ENCODE measurements at places on chromosomes 7 and 10.
A peak's percentile ranks its signal among the peaks of the same experiment; 100 is the strongest.

- no peak for DNase-seq
Measured at GRCh38 chr10:43138757-43139241, 554 bp downstream of the CSGALNACT2 start.

DNA sequence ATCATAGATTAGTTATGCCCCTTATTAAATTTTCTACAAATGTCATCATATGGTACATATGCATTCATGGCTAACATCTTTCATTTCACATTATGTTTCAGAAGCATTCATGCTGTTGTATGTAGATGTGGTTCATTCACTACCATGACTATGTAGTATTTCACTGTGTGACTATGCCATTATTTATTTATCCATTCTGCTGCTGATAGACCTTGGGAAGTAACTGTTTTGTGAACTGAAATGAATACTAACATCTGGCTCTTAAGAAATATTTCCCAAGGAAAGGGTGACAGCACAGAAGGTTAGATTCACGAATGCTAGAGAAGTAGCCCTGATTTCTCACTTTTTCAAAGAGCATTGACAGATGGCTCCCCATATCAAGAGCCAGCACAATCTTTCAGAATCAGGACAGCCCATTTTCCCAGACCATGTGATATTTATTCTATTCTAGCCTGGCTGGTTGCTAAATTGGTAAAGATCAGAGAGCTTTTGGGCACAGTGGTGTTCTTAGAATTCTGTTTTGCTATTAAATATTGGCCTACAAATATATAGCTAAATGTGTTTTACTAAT is 157.4 kb downstream of the DYNC1I1 start:
- DNase-seq: no peak

DNA sequence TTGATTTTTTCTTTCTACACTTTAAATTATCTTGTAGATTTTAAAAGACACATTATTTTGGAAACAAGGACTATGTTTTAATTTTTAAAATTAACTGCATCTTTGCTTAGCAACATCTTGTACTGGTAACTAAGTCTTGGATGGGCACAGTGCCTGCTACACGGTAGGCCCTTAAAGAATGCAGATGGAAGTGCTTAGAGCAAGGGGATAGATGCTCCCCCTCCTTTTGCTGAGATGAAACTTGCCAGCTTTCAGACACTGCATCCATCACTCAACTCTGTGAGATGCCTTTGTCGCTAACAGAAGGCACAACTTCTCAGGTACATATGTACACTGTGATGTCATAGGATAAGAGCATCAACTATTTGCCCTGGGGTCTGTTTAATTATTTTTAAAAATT is 103.9 kb downstream of the LRRC18 start:
- no peak for DNase-seq

DNA sequence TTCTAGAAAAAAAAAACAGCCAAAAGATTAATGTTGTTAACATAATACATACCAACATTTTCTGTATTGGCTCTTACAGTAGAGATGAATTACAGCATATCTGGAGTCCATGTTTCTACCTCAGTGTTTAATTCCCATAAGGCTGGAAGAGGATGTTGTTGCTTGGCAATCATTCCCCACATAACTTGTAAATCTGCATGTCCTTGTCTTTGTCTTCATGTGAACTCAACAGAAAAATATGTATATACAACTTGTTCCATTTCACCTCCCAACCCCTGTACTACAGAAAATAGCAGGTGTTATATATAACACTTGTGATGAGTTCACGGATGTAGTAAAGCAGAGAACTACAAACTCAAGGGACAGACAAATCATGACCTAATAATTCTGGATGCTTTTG is 160.9 kb upstream of the SEMA3C start:
- no peak for DNase-seq

- DNase-seq: peak; percentile 25
Measured at GRCh38 chr10:117175215-117175900, 21.9 kb upstream of the KCNK18 start.

GRCh38 chr10:132544744-132545658 is 7.4 kb downstream of the INPP5A start:
- peak; percentile 45 for DNase-seq

DNA sequence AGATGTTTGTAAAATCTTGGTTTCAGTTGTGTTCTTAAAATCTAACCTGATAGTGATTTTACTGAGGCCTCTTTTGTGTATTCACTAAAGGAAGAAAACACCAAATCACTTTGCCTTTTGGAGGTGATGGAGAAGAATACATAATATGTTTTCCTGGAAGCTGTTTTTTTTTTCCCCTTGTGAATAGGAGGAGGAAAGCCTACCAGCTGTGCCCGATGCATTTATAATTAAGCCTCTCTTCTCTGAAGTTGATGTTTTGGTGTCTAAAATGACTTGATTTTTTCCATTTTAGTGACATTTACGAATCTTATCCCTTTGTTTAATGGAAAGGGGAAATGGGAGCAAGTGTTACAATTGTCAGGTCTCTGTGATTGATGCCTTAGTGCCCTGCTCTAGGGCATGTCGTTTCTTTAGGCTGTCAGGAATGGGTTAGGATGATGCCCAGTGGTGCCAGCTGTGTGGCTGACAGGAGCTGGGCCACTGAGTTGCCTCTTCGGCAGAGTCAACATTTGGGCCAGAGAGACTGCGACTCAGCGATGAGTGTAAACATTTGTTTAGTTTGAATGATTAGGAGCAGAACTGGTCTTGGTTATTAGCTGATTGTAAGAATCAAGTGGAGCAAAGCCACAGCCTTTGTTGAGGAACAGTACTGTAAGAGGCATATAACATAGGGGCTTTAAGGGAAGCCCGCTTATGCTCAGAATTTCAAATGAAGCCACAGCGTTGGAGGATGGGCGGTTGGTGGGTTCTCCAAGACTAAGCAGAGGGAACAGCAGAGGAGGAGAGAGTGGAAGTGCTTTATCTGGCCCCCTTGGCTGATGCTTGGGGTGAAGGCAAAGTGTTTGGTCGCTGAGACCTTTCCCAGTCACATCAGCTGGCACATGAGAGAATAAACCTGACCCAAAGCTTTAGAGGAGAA is 81.6 kb downstream of the CDK14 start:
- no peak for DNase-seq

DNA sequence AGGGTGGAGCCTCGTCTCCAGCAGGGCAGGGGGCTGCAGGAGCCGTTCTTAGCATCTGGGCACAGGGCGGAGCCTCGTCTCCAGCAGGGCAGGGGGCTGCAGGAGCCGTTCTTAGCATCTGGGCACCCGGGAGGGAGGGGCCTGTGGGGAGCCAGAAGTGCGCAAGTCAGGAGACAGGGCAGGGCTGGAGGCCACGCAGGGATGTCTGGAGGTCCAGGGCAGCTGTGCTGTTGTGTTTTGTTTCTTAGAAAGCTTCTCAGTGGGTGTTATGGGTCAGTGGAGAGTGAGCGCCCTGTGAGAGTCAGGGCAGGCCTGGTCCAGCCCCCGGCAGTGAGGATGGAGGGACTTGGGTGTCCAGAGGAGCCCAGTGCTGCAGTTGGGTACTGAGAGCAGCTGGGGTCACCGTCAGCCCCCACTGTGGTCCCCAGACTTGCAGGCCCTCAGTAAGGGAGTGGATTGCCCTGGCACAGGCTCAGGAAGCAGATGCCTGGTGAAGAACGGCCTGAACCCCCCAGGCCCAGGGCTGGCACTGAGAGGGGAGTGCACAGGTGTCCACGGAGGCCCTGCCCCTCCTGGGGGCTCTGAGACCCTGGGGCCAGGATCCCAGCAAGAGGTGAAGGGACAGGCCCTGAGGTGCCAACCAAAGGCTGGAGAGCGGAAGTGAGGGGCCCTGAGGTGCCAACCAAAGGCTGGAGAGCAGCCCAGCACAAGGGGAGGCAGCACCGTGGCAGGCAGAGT is 29.8 kb downstream of the FAM20C start:
- DNase-seq: no peak

GRCh38 chr10:60707841-60708240 is 70.4 kb upstream of the CDK1 start:
- DNase-seq: no peak

GRCh38 chr7:30428246-30429155 is 50.1 kb downstream of the NOD1 start:
- no peak for DNase-seq

- DNase-seq: no peak
Measured at GRCh38 chr7:36735172-36735571, 10.9 kb upstream of the AOAH start.

GRCh38 chr7:143512488-143513340 is 35.0 kb downstream of the TAS2R41 start:
- no peak for DNase-seq

DNA sequence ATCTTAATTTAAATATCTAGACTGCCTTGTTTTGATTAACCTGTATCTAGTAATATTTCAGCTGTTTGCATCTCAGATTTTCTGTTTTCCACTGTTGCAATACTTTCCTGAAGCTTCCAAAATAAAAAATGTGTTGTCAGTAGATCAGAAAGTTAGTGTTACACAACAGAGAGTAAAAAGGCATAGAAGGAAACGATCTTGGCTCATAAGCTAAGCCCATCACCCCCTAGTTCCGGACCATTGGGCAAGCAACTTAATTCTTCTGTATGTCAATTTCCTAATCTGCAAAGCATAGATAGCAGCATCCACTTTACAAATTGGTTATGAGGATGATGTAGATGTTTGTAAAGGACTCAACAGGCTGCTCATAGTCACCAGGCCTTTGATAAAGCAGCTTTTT is 4.4 kb downstream of the PON3 start:
- DNase-seq: no peak

DNA sequence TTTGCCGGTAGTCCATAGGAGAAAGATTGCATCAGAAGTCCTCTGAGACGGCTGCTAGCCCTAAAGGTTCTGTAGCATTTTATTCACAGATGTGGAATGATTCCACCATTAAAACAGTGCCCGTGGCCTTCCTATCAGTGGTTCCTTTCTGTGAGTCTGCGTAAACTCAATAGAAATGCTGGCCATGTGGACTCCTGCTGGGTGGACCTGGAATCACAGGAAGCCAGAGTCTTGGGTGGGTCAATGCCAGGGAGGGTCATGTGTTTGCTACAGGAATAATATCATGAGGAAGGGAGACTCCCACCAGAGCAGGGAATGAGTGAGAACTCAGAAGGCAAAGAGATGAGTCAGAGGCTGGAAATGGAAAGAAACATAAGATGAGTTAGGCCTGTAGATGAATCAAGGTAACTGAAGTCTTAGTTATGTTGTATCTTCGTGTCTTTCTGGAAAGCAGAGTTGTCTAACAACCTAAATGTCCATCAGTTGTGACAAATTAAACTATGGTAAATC is 410.4 kb upstream of the AUTS2 start:
- DNase-seq: no peak

DNA sequence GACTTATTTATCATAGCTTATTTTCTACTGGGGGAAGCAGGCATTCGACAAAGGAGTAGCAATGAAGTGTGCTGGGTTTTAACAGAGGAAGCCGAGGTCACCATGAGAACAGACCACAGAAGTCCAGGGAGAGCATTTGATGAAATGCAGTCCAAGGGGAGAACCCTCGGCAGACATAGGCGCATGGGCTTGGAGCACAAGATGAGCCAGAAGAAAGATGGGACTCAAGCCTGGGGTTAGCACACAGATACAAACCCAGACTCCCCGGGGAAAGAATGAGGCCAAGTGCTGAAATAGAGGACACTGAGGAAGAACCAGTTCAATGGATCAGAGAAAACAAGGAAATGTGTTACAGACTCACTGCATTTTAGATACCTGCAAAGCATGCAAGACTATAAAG is 209.5 kb downstream of the FAM107B start:
- DNase-seq: peak; percentile 76

DNA sequence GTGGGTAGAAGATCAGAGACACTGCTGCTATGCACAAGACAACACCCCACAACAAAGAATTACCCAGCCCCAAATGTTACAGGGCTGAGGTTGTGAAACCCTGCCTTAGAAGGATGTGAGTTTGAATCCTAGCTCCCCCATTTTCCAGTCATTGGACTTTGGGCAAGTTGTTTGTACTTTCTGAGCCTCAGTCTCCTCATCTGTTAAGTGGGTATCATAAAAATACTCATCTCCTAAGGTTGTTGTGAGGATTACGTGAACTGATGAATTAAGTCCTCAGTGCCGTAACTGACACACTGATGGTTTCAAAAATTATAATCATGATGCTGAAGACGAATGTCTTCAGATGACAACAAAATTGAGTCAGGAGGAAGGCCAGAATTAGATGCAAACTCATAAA is 30.3 kb downstream of the RHOBTB1 start:
- no peak for DNase-seq

Measured in psoas muscle (tissue), 8 donors.